K562 (cell line): ENCODE measurements at places on chromosomes 4 and X.

- DNase-seq, result no peak
Measured at GRCh38 chr4:61379406-61379805, 179.3 kb downstream of the ADGRL3 start.

GRCh38 chr4:36386691-36387090, 105.3 kb downstream of the DTHD1 start:
- no peak for DNase-seq

- DNase-seq, result no peak
Measured at GRCh38 chr4:57974821-57975220, 864.6 kb upstream of the IGFBP7 start.

DNA sequence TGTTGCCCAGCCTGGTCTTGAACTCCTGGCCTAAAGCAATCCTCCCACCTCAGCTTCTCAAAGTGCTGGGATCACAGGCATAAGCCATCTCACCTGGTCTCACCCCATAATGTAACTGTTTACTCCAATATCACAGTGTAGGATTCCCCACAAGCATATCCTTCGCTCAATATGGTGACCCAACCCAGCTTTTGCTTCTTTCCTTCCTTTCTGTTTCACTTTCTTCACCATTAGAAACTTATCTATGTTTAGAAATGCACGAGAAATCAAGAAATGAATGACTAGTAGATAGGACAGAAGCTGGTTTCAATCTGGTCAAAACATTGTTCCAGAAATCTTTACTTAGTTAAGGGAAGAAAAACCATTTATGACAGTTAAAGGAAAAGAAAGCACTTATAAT, 18.9 kb downstream of the TSPAN5 start:
- no peak for DNase-seq

- no peak for DNase-seq
Measured at GRCh38 chrX:125947501-125947900, 218.6 kb downstream of the DCAF12L2 start.

DNA sequence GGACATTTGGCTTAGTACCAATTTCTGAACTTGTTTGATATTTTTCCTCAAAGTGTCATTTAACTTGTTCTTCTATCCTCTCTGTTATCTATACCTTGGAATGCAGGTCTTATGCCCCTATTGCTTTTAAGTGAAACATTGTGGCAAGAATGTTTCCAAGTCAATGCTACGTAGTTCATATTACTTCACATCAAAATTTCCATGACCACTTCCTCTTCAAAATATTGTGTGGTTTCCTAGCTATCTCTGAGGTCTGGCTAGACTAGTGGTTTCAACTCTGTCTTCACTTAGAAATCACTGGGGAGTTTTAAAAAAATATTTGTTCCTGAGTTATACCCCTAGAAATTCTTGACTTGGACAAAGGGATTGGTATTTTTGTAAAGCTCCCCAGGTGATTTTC, 20.2 kb upstream of the RASGEF1B start:
- DNase-seq, result no peak

DNA sequence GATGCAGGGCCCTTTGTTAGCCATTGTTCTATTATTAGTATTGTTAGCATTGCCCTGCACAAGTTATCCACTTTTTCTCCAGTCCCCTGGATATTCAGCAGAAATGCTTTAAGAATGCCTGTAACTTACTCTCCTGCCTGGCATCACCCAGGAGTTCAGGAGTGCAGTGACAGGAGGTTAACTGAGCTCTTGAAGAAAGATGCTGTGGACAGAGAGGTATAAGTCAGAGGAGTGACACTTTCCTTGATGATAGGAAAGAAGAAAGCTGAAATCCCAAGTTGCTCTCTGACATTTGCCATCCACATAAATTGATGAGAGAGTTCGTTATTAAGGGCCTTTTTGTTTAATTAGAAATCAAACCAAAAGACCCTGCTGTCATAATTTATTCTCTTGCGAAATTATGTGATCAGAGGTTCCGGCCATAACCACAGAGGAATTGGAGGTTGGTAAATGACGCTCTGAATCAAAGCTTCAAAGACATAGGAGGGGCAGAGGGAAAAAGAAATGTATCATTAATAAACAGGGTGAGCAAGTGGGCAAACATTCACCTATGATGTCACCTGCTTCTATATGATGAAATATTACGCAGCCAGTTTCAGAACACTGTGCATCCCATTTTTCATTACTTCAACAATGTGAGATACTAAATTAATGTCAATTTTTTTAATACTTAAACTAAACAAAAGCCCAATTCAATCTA, 230.2 kb upstream of the JADE1 start:
- DNase-seq, result no peak

GRCh38 chrX:139559383-139560042, 29.0 kb downstream of the F9 start:
- peak; percentile 4 for DNase-seq

- no peak for DNase-seq
Measured at GRCh38 chr4:68349279-68349648, 626 bp downstream of the YTHDC1 start.

- no peak for DNase-seq
Measured at GRCh38 chrX:94942603-94943002, 1268.6 kb downstream of the FAM133A start.

- DNase-seq, result no peak
Measured at GRCh38 chr4:21649391-21650090, 299.0 kb downstream of the KCNIP4 start.

GRCh38 chr4:25865586-25865985, 2.8 kb upstream of the SEL1L3 start:
- DNase-seq, result peak; percentile 48

DNA sequence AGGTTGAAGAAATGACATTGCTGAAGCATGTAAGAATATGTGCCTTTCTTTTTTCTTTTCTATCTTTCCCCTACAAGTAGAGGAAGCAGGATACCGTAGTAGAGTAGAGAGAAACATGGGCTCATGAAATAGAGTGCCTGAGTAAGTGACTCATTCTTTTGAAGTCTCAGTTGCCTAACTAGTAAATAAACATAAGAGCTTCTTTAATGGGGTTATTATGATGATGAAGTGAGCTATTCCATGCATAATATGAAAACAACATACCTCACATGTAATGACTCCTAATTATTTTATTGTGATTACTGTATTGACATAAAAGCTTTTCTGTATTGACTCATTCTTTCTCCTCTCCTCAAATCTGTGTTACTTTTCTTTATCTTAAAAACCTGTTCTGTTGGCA, 1538.2 kb downstream of the TECRL start:
- DNase-seq, result no peak

GRCh38 chr4:75340561-75340960, 173.6 kb downstream of the RCHY1 start:
- DNase-seq, result no peak

- no peak for DNase-seq
Measured at GRCh38 chrX:15930585-15930984, 76.0 kb upstream of the AP1S2 start.

- DNase-seq, result no peak
Measured at GRCh38 chrX:153831429-153832150, 1.2 kb upstream of the PDZD4 start.

- DNase-seq, result no peak
Measured at GRCh38 chr4:31390849-31391248, 670.7 kb downstream of the PCDH7 start.

DNA sequence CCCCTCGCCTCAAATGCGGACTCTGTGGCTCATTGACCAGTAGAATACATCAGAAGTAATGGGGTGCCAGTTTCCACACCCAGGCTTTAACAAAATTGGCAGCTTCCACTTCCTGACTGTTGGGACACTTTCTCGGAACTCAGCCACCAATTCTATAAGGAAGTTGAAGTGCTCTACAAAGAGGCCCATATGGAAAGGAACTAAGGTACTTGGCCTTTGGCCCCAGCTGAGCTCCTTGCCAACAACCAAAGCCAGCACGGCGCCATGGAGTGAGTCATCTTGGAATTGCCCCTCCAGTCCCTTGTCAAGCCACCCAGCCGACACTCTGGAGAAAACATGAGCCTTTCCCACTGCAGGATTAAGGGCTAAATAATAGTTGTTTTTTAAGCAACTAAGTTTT, 262.2 kb upstream of the INTU start:
- no peak for DNase-seq

DNA sequence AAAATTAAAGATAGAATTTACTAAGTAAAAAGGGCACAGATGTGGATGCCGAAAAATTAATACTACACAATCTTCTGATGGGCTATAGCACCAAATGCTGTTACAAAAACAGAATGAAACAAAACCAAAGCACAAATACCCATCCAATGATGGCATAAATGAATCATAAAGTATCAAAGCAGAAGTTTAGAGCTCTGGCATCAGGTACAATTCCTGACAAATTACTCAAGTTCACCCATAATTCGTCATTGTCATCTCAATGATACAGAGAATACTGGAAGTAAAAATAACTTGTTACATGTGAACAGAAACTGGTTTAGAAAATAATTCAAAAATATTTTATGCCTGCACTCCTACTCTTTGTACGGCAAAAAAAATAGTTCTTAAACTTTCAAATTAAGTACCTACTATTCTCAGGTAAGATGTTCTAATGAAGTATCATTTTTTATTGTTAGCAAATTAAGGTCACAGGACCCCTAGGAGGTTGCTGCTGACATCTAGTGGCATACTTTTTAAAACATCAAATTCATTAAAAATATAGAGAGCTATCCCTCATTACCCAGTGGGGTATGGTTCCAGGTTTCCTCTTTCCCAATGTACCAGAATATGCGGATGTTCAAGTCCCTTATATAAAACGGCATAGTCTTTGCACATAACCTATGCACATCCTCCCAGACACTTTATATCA, 126.1 kb downstream of the INPP4B start:
- DNase-seq, result peak; percentile 2

- DNase-seq, result no peak
Measured at GRCh38 chr4:125013891-125014290, 300.9 kb upstream of the FAT4 start.

GRCh38 chr4:70754990-70755688, 33.4 kb downstream of the RUFY3 start:
- no peak for DNase-seq

DNA sequence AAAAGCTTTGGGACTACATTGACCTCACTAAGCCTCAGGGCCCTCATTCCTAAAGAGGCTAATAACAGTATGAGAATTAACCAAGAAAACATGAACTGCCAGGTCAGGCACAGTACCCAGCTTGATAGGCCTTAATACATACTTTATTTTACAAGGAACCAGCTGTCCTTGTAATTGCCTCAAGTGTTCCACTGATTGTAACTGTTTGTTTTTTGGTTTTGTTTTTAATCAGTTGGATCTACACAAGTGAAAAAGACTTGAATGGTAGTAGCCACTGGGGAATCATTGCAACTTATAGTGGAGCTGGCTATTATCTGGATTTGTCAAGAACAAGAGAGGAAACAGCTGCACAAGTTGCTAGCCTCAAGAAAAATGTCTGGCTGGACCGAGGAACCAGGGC, 35.6 kb downstream of the PKD2 start:
- no peak for DNase-seq

GRCh38 chr4:7159923-7160322, 32.4 kb upstream of the SORCS2 start:
- DNase-seq, result no peak

DNA sequence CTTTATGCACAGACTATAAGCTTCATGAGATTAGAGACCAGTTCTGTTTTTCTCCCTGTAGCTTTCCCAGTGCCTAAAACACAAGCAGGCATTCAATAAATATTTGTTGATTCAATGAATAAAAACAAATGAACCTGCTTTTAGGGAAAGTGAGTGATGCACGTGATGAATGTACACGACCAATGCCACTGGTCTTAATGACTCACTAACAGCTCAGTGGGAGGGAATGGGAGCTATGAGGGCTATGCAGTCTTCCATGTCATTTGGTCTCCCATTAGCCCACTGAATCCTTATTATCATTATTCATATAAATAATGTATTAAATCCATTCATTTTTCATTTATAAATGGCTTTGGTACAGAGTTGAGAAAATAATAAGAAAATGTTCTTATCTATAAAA, 247.4 kb downstream of the FBXO8 start:
- DNase-seq, result no peak

DNA sequence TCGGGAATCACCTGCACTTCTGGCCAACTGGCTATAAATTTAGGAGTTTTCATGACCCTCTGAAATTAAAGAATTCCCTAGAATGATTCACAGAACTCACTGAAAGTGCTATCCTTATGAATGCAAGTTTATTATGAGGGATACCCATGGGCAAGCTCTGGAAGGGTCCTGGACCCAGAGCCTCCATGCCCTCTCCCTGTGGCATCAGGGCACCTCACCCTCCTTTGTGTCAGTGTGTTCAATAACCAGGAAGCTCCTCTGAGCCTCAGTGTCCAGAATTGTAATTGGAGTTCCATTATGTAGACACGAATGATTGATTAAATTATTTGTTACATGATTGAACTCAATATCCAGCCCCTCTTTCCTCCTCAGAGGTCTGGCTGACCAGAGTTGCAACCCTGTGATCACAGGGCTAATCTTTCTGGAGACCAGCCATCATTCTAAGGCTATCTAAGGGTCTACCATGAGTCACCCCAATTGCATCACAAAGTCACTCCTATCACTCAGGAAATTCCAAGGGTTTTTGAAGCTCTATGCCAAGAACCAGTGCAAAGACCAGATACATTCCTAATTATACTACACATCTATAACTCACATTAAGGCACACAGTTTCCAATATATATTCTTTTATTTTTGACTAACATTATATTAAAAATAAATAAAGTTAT, 8.9 kb downstream of the ANXA3 start:
- no peak for DNase-seq

DNA sequence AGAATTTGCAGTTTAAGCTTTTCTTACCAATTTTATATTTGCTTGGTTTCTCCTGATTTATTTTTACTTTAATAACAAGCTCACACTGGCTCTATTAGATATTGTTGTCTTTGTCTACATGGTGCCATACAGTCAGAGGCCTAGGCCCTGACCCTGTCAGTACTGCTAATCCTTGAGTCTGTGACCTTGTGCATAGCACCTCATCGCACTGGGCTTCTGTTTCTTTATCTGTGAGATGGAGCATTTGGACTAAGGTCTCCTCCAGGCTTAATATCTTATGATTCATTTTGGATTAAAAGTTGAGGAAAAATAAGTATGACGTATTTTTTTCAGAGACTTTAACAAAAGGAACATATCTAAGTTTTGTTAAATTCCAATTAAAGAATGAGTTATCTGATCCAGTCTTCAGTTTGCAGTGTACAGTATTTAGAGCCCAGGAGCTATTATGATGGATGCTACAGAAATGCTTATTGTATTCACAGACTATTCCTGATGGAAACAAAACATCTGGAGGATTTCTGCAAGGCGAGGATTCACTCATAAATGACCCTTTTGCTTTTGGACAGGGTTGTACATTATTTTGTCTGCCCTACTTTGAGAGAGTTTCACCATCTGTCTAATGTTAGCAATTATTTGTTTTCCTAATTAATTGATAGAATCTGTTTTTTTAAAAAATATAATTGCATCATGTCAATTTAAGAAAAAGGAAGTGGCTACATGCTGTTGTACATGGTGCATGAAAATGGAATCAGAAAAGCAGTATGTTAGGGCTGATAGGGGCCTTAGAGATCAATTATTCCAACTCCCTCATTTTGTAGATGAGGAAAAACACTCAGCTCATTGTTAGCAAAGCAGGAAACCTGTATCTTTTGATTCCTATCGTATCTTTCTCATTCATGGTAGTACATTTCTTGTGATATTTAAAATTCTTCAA, 203.6 kb downstream of the BANK1 start:
- no peak for DNase-seq
